ENCODE measurements at places on chromosomes 16 and 17.

GRCh38 chr16:23060458-23061320, 88.6 kb downstream of the USP31 start:
- peak; percentile 48 for DNase-seq

DNA sequence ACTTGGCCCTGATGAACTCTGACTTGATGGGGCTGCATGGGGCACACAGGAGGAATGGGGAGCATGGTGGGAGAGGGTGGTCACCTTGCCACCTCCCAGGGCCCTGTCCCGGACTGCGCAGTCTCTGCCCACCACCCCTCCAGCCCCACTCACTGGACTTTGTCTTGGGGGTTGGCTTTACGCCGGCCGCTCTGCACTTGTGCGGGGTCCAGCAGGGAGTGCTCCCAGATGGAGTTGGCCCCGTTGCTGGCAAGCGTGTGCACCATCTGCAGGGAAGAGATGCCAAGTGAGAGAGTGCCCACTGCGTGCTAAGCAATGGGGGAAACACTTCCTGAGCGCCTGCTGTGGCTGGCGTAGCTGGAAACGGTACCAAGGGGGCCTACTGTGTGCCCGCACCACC, 6.7 kb downstream of the GIT1 start:
- no peak for DNase-seq

- no peak for DNase-seq
Observed at GRCh38 chr17:43662413-43663141, 855 bp upstream of the MEOX1 start.

DNA sequence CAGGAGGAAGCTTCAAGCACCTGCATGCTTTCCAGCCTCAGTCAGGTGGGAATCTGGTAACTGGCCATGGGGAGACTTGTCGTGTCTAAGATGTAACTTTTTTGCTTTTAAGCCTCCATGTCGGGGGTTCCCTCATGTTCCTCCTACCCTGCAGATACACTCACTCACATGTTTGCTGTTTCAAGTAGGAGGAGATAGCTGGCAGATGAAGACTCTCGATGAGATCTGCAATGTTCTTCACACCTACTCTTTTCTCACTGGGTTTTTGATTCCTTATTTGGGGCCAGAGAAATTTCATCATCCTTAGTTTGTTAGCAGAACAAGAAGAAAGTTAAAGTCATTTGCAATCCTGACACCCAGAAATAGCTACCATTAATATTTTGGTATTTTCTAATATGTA, 24.7 kb downstream of the UTP4 start:
- no peak for DNase-seq

GRCh38 chr16:29806641-29807425, 504 bp downstream of the MAZ start:
- no peak for DNase-seq

GRCh38 chr17:61203671-61204131, 195.9 kb upstream of the TBX2 start:
- no peak for DNase-seq

- no peak for DNase-seq
Observed at GRCh38 chr17:38674014-38674748, 576 bp downstream of the EPOP start.

All from glomerular endothelial cell (primary cell).